GM18507 (cell line): ENCODE measurements at places on chromosomes 2 and 18.

- DNase-seq, result no peak
Measured at GRCh38 chr2:40372283-40372985, 79.5 kb downstream of the SLC8A1 start.

DNA sequence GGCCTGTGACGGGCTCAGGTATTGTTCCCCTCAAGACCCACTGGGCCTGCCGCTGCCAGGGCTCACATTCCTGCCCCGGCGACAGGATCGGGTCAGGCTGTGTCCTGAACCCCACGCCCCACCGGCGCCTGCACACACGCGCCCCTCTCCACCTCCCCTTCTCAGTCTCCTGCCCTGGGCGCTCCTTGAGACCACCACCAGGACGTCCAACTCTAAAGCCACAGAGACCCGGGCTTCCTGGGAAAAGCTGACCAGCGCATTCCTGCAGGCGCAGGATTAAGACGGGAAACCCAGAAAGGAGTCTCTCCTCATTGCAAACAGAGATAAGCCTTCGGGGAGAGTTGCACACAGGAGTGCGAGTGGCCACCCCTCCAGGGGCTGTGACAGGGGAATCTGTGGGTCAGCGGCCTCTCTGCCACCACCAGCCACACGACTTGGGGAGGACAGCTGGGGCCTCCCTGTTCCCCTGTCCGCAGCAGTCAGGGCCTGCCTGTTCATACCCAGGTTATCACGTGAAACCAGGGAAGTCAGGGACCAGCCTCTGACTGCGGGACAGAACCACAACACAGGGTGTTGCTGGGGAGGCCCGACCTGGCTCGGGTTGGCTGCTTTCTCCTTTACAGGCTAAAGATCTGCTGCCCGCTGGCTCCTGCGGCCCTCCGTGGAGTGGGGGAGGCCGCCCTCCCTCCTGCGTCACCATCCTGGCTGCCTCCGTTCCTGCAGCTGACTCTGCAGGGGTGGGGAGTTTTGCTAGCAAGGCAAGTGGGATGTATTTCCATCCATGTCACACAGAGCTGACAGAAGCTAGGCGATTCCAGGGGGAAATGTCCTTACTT is 88.8 kb downstream of the ZCCHC2 start:
- DNase-seq, result no peak

GRCh38 chr2:69988086-69988635 is 26.7 kb upstream of the ASPRV1 start:
- DNase-seq, result no peak

- DNase-seq, result no peak
Measured at GRCh38 chr2:231342061-231342711, 53.3 kb upstream of the B3GNT7 start.

DNA sequence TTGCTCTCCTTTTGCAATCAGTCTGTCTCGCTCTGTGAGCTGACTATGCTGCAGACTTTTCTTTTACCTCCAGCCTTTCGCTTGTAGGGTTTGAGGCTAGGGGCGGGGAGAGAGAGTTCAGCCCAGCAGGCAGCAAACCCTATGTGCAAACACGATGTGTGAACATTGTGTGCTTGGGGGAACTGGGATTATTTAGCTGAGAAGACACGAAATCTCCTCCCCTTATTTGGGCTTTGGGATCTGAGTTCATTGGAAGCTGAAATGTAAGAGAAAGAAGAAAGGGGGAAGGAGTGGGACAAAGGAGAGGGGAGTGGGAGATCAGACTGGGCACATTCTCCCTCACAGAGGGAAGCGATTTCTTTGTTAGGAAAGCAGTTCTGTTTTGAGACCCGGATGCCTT is 189.6 kb upstream of the TNP1 start:
- DNase-seq, result no peak

DNA sequence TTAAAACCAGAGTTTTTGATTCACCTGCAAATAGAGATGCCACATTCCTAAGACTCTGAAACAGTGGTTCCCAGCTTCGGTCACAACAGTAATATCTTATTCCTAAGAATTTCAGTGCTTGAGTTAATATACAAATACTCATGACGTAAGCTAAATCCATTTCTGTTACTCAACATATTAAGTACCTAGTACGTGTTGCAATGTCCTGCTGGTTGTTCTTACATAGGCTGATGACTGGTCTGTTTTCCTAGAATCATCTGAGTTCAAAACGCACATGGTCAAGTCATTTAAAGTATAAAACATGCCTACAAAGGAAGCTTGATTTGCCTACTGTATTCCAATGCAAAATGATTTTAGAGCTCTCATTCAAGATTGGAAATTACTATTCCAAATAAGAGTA is 7.2 kb downstream of the NCL start:
- no peak for DNase-seq

GRCh38 chr2:197216361-197216979 is 94.1 kb downstream of the ANKRD44 start:
- no peak for DNase-seq
